Caki2 (cell line): ENCODE measurements at places on chromosomes 2 and 18.

- DNase-seq = no peak
These were observed 97.9 kb downstream of the SCN3A start for GRCh38 chr2:165105926-165106325.

GRCh38 chr2:172256886-172257285 is 154.2 kb upstream of the DLX2 start:
- no peak for DNase-seq

DNA sequence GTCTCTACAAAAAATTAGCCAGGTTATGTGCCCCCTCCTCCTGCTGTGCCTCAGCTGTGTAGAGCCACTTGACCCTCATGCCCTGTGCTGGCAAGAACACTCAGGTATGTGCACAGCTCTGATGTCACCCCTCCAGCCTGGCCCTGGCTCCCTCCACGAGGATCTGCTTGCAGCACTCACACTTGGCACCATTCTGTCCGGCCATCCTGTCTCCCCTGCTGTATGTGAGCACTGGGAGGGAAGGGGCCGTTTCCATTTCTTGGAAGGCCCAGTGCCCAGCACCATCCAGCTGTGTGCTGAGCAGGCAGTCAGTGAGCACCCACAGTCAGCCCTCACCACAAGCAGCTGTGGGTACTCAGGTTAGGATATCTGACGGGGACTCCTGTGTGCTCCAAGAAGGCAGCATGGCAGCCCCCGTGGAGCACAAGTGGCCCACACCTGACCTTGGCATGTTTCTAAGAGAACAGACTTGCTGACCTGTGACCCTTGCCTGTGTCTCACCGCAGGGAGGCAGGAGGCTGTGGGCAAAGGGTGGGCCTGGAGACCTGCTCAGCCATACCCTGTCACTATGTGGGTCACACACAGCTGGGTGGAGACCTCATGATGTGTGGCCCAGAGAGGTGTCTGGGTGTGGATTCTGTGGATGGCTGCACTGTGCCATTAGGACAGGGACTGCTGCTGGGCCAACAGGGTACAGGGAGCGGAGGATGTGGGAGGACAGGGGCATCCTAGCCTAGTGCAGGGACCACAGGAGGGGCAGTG is 31.5 kb downstream of the USP34 start:
- DNase-seq = no peak

DNA sequence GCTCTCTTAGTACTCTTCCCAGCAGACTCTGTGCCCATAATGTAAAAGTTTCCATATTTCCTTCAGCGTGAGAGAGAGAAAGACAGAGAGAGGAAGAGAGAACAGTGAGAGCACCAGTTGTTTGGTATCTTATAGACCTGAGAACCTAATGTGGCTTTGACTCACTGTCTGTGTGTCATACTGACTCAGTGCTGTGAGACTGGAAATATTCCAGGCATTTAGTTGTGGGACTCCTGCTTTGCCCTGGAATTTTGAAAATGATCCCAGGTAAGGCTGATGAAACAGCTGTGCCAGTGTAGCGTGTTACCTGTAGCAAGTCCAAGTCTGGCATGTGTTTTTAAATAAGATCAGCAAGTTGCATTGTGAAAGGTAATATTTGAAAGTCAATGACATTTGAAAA is 87.9 kb upstream of the KCNH7 start:
- DNase-seq = peak; percentile 69

- no peak for DNase-seq
These were observed 212.5 kb downstream of the GBX2 start for GRCh38 chr2:235955664-235956063.

GRCh38 chr18:50791599-50792438 is 28.0 kb downstream of the MRO start:
- no peak for DNase-seq

DNA sequence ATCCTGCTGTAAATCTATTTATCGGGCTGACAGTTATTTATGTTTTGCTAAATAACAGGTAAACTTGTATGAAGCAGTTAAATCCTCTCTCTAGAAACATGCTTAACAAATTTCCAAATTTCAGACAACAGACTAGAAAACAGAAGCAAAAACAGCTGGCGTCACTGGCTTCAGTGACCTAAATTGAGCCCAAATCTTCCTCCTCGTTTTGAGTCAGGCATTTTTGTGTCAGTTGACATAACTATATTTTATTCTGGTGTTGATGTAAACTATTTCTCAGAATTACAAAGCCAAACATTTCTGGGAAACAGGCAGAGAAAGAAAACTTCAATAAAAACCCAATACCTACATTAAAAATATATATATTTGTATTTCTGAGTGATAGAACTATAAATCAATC is 21.7 kb downstream of the RBMS1 start:
- no peak for DNase-seq

DNA sequence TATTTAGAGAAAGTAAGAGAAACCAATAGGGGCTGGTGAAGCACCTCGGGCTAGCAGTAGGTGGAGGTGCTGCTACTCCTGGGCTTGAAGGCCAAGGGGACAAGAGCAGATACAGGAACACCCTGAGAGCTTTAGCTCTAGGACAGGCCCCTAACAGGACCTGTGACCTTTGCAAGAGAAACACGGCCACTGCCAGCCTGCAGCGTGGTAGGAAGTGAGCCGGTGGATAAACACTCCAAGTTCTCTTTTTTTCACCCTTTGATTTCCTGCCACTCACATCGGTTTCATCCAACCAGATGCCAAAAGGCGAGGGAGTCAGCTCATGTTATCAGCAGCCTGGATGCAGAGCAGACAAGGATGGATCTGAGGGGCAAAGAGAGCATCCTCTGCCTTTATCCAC is 66.8 kb upstream of the SPRED2 start:
- DNase-seq = no peak

- DNase-seq = no peak
These were observed 245.8 kb downstream of the PAX3 start for GRCh38 chr2:222052934-222053367.
